ENCODE measurements at places on chromosomes 12 and 14. TPM values are rescaled to one million over a fixed set of nuclear protein-coding genes. Genes with fewer than 3 reads are reported as not detected.

The SYCP3 gene
- not detected for total RNA-seq

The MMP19 gene
- 0.31 TPM for total RNA-seq

The TMEM179 gene
- total RNA-seq = 0.28 TPM

The NFKBIA gene
- total RNA-seq = 101 TPM

The PTPRO gene
- total RNA-seq = 0.06 TPM

The FOXN4 gene
- total RNA-seq = 0.06 TPM

The AVPR1A gene
- total RNA-seq = 0.02 TPM

The TRIM9 gene
- total RNA-seq = 10.5 TPM

The NPFF gene
- total RNA-seq = not detected

The ADGRD1 gene
- 0.56 TPM for total RNA-seq

The TSPAN19 gene
- total RNA-seq = not detected

Measured in A549 treated with CORT108297 at 1 μM for 4 hours (cell line).